ENCODE measurements at places on chromosomes 1 and 21. TPM values are rescaled to one million over a fixed set of nuclear protein-coding genes. Genes with fewer than 3 reads are reported as not detected.

Gene LMOD1
- polyA plus RNA-seq: 112 TPM

Gene KRTAP21-2
- polyA plus RNA-seq: not detected

Gene TGFB2
- 4.8 TPM for polyA plus RNA-seq

Gene MKNK1
- 25.7 TPM for polyA plus RNA-seq

Gene KCNA2
- polyA plus RNA-seq: not detected

Gene KIFAP3
- 13.8 TPM for polyA plus RNA-seq
